ENCODE measurements at places on chromosomes 16 and 17. TPM values are rescaled to one million over a fixed set of nuclear protein-coding genes. Genes with fewer than 3 reads are reported as not detected.

- no peak for DNase-seq
- H3K36me3 ChIP-seq, result no peaks in the 10 kb centered on the region
- H3K4me3 ChIP-seq, result no peak overlapping the region
- H3K4me1 ChIP-seq, result peaks cover 12% of the 10 kb centered on the region
- H3K27me3 ChIP-seq, result peaks cover 36% of the 10 kb centered on the region
- no peak overlapping the region for H3K27ac ChIP-seq
Measured at GRCh38 chr17:28282596-28282995, 36.4 kb upstream of the TMEM97 start.

- H3K4me1 ChIP-seq, result peaks cover 12% of the 10 kb centered on the region
- DNase-seq, result no peak
- H3K27me3 ChIP-seq, result peaks cover 3% of the 10 kb centered on the region
- no peaks in the 10 kb centered on the region for H3K36me3 ChIP-seq
- no peak overlapping the region for H3K4me3 ChIP-seq
- no peak overlapping the region for H3K27ac ChIP-seq
Measured at GRCh38 chr16:4032768-4033167, 83.5 kb downstream of the ADCY9 start.

DNA sequence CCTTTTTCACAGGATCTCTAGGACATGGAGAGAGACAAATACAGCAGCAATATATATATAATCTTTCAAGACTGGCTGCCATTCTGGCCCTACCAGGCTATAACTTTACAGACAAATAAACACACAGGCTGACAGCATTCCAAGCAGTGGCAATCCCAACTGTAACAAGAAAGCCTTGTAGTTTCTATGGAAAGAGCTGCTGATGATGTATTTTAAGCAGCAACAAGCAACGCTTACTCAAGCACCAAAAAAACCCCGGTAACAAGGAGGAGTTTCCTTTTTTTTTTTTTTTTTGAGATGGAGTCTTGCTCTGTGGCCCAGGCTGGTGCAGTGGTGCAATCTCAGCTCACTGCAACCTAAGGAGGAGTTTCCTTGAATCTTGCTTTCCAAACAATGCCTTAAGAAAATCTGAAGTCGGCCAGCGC is 23.2 kb downstream of the LSM12 start:
- H3K4me1 ChIP-seq, result peaks cover 15% of the 10 kb centered on the region
- no peak overlapping the region for H3K4me3 ChIP-seq
- H3K27me3 ChIP-seq, result no peaks in the 10 kb centered on the region
- no peak overlapping the region for H3K27ac ChIP-seq
- peaks cover 27% of the 10 kb centered on the region for H3K36me3 ChIP-seq

- H3K4me3 ChIP-seq, result no peak overlapping the region
- no peak overlapping the region for H3K27ac ChIP-seq
- H3K4me1 ChIP-seq, result peaks cover 1% of the 10 kb centered on the region
- H3K27me3 ChIP-seq, result no peaks in the 10 kb centered on the region
- no peak for DNase-seq
- peaks cover 36% of the 10 kb centered on the region for H3K36me3 ChIP-seq
Measured at GRCh38 chr16:14600164-14600563, 29.9 kb downstream of the PARN start.

DNA sequence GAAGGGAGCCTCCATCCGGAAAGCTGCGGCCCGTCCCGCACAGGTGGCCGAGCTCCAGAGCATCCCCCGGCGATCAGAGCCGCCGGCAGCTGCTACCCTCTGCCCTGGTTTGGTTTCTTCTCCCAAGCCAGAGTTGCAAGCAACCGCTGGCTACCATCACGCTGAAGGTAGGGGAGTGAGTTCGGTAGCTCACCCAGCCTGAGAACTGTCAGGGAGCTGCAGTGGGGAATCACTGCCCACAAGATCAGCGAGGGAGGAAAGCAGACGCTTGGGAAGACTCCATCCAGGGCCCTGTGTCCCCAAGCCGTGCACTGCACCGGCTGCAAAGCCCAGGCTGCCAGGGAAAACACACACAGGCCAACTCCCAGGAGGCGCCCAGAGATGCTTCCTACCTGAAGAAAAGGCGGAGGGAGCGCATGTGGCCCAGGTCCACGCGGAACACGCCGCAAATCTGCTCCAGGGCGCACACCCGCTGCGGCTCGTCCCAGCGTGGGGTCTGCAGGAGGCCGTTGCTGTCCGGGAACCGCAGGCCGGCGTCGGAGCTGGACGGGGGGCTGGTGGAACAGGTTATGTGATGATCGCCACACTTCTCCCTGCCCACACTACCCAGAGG is 83.3 kb downstream of the TBC1D16 start:
- no peak overlapping the region for H3K4me3 ChIP-seq
- no peak overlapping the region for H3K27ac ChIP-seq
- peaks cover 5% of the 10 kb centered on the region for H3K4me1 ChIP-seq
- no peak for DNase-seq
- H3K27me3 ChIP-seq, result no peaks in the 10 kb centered on the region

DNA sequence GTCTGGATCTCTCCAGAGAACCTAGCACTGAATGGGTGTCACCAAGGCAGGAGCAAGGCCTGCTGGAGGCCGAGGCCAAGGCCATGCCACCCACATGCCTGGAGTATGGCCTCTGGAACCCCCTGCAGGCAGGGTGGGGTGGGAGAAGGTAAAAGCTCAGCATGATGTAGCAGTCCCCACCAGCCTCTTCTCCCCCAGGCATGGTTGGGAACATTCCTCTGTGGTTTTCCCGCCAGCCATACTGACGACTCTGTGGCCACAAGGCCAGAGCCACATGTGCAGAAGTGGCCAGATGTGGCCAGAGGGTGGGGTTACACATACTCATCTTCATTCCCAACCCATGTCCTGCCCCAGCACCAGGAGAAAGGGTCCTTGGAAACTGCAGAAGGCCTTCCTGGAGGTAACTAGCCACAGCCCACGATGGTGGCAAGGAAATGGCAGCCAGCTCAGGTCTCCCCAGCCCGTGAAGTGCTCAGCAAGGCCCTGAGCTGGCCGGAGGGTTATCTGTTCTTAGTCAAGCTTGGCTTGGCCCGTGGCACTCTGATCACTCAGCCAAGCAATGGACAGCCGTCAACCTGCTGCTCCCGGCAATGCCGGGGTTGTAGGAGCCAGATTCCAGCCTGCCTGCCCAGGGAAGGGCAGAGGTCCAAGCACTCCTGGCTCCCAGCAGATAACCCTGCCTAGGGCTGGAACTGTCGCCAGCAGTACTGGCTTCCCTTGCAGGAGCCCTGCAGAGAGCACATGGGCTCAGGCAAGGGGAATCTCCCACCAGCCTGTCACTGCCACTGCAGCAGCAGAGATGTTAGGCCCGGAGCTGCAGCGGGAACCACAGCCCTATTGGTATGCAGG is 26.1 kb downstream of the HDAC5 start:
- DNase-seq, result no peak
- peaks cover 13% of the 10 kb centered on the region for H3K4me1 ChIP-seq
- no peaks in the 10 kb centered on the region for H3K36me3 ChIP-seq
- H3K4me3 ChIP-seq, result no peak overlapping the region

DNA sequence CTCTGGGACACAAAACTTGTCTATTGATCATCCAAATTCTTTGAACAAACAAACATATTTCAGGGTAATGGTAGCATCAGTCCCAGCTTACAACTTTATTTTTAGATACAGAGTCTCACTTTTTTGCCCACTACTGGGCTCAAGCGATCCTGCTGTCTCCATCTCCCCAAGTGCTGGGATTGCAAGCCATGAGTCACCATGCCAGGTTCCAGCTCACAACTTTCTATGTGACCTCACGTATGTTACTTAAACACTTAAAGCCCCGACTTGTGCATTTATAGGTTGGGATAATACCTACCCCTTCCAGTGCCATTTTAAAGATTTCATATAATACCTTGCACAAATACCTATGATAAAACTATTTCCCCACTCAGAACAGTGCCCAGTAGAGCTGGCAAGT is 42.0 kb upstream of the KSR1 start:
- peaks cover 8% of the 10 kb centered on the region for H3K27me3 ChIP-seq
- no peaks in the 10 kb centered on the region for H3K4me1 ChIP-seq
- no peaks in the 10 kb centered on the region for H3K36me3 ChIP-seq
- H3K27ac ChIP-seq, result no peak overlapping the region
- DNase-seq, result no peak
- H3K4me3 ChIP-seq, result no peak overlapping the region

DNA sequence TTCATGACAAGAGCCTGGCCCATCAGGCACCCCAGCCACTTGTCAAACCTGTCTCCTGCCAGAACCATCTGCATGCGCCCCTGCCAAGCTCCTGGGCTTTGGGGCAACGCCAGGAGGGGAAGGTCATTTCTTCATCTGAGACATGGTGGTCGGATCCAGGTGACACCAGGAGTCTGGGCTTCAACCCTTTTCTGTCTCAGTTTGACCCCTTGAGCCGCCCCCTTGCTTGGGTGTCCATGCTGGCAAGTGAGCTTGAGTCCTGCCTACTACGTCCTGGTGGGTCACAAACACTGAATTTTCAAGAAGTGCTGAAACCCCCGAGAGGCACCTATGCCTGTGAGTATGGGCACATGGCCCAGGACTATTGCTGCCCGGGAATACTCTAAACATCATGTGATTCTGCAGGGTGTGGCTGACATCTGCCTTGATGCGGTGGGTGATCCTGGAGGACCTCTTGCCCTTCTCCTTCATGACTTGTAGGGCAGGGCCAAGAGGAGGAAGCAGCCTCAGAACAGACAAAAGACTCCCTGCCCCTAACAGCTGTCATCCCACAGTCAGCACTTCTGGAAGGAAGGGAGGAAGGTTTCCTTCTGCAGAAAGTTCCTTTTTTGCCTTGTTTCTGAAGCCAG is 43.4 kb downstream of the TNFRSF13B start:
- DNase-seq, result no peak
- H3K27ac ChIP-seq, result no peak overlapping the region
- H3K27me3 ChIP-seq, result no peaks in the 10 kb centered on the region
- H3K4me3 ChIP-seq, result no peak overlapping the region

GRCh38 chr16:70018254-70018653 is 67.1 kb downstream of the CLEC18A start:
- H3K36me3 ChIP-seq, result peaks cover 17% of the 10 kb centered on the region
- H3K27me3 ChIP-seq, result no peaks in the 10 kb centered on the region
- DNase-seq, result peak; percentile 44
- H3K4me1 ChIP-seq, result peaks cover 3% of the 10 kb centered on the region
- H3K4me3 ChIP-seq, result no peak overlapping the region
- no peak overlapping the region for H3K27ac ChIP-seq

GRCh38 chr17:2901582-2901981 is 105.3 kb downstream of the RAP1GAP2 start:
- H3K36me3 ChIP-seq, result no peaks in the 10 kb centered on the region
- H3K27ac ChIP-seq, result no peak overlapping the region
- H3K4me3 ChIP-seq, result no peak overlapping the region
- no peak for DNase-seq
- H3K27me3 ChIP-seq, result no peaks in the 10 kb centered on the region

DNA sequence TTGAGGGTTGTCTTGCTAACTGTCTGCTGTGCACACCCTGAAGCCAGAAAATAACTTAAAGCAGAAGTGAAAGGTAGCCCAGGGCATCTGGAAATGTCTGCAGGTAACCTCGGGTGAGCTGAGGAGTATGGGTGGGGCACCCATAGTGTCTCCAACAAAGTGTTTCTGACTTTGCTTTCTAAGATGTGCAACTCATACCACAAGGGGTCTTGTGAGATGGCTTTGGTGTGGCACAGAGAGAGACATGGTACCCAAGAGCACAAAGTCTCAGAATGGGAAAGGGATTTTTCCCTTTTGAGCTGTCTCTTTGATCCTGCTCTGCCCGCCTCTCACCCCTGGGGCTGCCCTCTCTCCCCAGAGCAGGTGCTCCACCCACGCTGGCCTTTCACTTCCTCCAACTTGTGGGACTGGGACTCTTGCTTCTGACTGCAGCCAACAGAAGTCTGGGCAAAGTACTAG is 6.9 kb downstream of the CHD9 start:
- no peak overlapping the region for H3K27ac ChIP-seq
- no peak overlapping the region for H3K4me3 ChIP-seq
- DNase-seq, result peak; percentile 56
- H3K36me3 ChIP-seq, result no peaks in the 10 kb centered on the region

- no peaks in the 10 kb centered on the region for H3K4me1 ChIP-seq
- H3K27ac ChIP-seq, result no peak overlapping the region
- H3K27me3 ChIP-seq, result no peaks in the 10 kb centered on the region
- no peak for DNase-seq
Measured at GRCh38 chr17:71632328-71632727, 488.5 kb upstream of the SOX9 start.

DNA sequence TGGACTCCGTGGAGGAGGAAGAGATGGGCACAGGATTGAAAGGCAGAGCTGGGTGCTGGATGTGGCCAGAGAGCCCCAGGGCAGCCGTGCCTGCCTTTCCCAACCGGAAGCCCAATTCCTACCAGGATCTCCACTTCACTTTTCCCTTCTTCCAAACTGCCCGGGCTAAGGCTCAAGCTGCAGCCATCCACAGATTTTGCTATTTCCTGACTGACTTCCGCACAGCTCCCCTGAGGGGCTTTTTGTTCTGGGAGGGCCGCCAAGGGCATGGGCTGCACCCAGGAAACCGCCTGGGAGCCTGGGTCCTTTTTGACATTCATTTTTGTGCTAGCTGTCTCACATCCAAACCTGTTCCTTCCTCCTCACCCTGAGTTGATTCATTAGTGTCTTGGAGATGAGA is 4.2 kb downstream of the SHISA6 start:
- no peak overlapping the region for H3K27ac ChIP-seq
- no peak overlapping the region for H3K4me3 ChIP-seq
- H3K27me3 ChIP-seq, result peaks cover 35% of the 10 kb centered on the region
- H3K4me1 ChIP-seq, result no peaks in the 10 kb centered on the region
- no peak for DNase-seq
- peaks cover 1% of the 10 kb centered on the region for H3K36me3 ChIP-seq

- DNase-seq, result no peak
- H3K36me3 ChIP-seq, result peaks cover 4% of the 10 kb centered on the region
- H3K4me1 ChIP-seq, result peaks cover 11% of the 10 kb centered on the region
- H3K27me3 ChIP-seq, result no peaks in the 10 kb centered on the region
Measured at GRCh38 chr17:40473573-40474365, 27.7 kb downstream of the TNS4 start.

- no peak overlapping the region for H3K4me3 ChIP-seq
- H3K27ac ChIP-seq, result no peak overlapping the region
Measured at GRCh38 chr16:67672739-67673662, 6.4 kb downstream of the C16orf86 start.

DNA sequence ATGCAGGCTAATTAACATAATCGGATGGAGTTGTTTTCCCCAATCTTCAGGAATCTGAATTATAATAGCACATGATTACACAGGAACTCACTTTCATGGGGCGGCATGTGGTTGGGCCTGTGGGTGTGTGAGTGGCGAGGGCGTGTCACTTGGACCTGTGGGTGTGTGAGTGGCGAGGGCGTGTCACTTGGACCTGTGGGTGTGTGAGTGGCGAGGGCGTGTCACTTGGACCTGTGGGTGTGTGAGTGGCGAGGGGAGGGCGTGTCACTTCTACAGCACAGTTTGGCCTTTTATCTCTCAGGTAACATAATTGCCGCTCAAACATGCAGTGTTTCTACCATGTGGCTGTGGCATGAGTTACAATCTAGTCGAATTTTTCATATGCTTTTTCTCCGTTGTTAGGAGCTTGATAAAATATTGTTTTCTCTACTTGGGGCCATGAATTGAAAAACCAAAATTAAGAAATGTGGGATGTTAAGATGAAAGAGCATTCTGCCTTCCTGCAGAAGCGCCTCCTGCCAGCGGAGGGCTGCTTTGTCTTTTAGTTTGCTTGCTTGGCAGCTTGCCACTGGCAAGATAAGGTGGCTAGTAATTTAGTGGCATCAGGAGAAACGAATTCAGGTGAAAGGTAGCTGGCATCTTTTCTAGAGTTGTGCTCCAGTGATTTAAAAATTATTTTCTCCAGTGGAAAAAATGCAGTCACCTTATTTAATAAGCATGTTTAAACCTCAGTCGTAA is 36.2 kb downstream of the USP10 start:
- H3K4me1 ChIP-seq, result peaks cover 43% of the 10 kb centered on the region
- peak overlapping the region; percentile 2 for H3K27ac ChIP-seq
- DNase-seq, result no peak
- H3K27me3 ChIP-seq, result no peaks in the 10 kb centered on the region
- no peak overlapping the region for H3K4me3 ChIP-seq

Gene GPR139
- total RNA-seq, result not detected

Gene NECAB2
- not detected for total RNA-seq

Gene CHST6
- 0.06 TPM for total RNA-seq

Gene NTN3
- total RNA-seq, result not detected

Gene HSD11B2
- 3.1 TPM for total RNA-seq

Gene KRT222
- not detected for total RNA-seq
